ENCODE measurements at places on chromosomes 3 and 15.

DNA sequence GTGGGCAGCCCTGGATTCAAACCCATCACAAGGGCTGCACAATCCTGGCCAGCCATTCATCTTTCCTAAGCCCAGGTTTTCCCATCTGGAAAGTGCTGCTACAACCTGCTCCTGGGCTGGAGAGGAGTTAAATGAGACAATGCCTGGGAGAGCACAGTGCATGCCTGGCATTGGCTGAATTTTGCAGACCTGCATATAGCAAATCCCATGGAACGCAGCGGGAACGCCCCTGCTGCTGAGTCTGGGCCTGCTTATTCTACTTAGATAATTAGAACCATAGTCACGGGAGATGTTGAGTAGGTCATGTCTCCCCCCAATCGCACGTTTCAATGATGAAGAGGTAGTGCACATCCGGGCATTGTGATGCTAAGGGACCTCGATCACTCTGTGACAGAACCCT, 46.6 kb downstream of the ABTB1 start:
- no peak for DNase-seq

- no peak for DNase-seq
Observed at GRCh38 chr3:5093731-5094130, 28.4 kb upstream of the ARL8B start.

DNA sequence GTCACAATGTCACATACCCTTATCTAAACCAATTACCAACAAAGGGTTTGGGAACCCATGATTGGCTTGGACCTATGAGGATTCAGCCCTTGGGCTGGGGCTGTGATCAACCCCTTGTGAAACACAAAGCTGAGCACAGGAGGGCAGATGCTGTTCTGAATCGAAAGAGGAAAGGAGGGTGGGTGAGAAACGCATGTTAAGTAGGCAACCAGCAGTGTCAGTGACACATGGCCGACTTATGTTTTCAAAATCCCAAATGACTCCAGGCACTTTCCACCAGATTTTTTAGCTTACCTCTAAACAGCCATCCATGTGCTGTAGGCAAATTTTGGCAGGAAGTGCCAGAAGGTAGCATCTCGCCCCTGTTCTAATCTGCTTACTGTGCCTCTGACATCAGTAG, 34.1 kb upstream of the KLHL25 start:
- DNase-seq = no peak

DNA sequence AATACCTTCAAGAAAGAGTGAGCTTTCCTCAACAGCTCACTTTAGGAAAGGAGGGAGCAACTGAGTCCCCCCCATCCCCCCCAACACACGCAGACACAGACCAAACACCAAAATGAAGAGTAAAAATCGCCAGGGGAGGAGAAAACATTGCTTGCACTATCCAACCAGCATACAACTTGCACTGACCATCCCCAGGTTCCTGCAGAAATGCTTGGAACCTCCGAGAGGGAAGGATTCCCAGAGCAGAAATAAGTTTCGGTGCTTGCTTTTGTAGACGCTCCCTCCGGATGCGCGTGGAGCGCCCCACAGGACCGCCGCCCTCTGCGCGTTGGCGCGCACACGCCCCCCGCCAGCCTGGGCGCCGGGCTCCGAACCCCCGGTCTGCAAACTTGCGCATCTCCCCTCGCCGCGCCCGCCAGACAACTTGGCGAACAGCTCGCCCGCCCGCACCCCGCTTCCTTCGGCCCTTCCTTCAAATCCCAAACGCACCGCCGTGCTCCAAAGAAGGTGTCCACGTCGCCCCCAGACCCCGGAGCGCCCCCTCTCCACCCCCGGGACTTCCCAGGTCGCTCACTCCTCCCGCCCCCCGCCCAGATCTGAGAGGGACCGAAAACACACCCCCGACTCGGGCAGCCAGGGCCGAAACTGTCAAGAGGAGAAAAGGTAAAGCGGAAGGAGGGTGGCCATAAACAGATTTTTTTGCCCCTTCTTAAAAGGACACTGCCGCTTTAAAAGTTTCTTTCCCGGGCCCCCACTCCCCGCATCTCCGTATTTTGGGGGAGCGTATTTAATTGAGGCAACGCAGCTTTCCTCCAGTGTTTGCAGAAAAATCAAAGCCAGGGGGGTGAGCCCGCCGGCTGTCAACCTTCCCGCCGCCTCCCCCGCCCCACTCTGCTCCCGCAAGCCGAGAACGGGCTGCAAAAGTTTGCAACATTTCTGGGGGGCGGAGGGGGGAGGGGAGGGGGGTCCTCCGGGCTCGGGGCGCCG, 859 bp downstream of the RORA start:
- DNase-seq = no peak

GRCh38 chr3:65508750-65509422, 529.8 kb downstream of the MAGI1 start:
- no peak for DNase-seq

GRCh38 chr3:103624271-103624670, 1189.5 kb downstream of the ZPLD1 start:
- DNase-seq = no peak

DNA sequence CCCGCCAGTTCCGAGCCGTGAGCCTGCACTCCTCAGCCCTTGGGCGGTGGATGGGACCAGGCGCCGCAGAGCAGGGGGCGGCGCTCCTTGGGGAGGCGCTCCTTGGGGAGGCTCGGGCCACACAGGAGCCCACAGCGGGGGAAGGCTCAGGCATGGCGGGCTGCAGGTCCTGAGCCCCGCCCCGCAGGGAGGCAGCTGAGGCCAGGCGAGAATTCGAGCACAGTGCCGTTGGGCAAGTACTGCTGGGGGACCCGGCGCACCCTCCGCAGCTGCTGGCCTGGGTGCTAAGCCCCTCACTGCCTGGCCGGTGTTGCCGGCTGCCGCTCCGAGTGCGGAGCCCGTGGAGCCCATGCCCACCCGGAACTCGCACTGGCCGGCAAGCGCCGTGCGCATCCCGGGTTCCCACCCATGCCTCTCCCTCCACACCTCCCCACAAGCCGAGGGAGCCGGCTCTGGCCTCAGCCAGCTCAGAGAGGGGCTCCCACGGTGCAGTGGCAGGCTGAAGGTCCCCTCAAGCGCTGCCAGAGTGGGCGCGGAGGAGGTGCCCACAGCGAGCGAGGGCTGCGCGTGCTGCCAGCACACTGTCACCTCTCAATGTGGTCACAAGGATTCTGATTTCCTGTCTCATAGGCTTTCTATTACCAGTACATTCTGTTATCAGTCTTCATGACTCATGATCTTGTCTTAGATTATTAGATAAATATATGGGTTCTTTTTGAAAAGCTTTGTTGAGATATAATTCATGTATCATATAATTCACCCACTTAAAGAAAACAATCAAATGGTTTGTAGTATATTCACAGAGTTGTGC, 44.0 kb upstream of the LRIG1 start:
- no peak for DNase-seq

- no peak for DNase-seq
Observed at GRCh38 chr3:122947196-122947595, 80.4 kb downstream of the SEMA5B start.

DNA sequence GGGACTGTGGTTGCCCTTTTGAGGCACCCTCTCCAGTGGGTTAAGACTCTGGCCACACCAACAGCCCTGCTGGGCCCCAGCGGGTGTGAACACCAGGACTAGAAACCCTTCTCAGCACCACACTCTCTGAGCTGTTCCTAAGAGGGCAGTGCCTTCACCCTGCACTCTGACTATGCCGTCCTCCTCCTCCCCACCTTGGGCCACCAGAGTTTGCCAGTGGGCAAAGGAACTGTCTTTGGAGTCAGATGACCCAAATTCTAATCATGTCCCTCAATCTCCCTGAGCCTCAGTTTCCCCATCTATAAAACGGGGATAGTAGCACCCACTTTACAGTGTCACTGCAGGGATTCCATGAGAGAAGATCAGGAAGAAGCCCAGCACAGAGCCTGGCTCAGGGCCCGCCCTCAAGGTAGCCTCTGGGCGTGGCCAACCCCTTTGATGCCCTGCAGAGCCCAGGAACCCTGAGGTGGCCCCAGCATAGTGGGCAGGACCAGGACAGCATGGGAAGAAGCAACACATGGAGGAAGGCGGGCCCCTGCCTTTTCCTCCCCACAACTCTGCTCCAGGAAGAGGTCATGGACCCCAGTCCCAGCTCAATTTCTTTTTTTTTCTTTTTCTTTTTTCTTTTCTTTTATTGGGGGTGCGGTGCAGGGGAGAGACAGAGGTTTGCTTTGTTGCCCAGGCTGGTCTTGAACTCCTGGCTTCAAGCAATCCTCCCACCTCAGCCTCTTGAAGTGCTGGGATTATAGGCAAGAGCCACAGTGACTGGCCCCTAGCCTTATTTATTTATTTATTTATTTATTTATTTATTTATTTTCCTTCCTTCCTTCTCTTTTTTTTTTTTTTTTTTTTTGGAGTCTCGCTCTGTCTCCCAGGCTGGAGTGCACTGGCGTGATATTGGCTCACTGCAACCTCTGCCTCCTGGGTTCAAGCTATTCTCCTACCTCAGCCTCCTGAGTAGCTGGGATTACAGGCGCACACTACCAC, 115.7 kb upstream of the LINGO1 start:
- no peak for DNase-seq

DNA sequence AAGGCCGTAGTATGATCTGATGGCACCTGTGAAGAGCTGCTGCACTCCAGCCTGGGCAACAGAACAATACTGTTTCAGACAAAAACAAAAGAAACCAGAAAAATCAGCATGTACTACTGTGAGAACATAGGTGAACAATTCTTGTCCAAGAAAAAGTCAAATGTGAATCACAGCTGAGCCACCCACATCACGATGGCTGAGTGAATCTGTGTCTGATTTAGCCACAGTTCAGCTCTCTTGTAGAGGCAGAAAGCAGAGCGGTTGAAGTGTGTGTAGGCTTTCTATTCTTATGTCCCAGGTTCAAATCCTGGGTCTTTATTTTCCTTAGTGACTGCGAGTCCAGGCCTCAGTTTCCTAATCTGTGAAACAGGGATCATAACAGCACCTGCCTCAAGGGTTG, 4.4 kb upstream of the FURIN start:
- DNase-seq = no peak

DNA sequence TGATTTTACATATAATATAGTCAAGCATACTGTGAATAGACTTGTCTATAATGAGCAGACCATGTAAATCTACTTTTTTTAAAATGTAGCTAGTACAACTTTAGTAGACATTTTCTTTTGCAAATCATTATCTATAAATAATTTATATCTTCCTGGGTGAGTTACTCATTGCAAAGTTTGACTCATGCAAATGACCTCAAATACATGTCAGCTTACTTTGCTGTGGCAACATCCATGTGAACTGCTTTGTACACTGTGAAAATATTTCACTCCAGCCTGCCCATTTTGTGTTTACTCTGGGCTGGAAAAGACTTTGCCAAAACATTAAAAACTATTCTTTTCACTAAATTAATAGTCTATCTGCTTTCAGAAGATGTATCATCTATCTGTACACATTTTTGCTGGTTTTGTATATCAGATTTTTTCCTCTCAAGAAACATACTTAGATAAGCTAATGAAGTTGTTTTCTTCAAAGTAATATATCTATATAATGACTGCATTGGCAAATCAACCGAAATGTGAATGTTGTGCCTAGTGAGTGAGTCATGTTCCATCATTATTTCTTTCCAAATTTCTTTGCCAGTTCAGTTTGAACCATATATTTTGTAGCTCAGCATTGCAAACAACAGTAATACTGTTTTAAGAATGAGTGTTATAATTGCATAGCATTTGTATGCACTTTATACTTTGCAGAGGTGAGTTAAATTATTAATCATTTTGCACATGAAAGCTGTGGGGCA, 26.5 kb downstream of the IGSF10 start:
- DNase-seq = no peak

DNA sequence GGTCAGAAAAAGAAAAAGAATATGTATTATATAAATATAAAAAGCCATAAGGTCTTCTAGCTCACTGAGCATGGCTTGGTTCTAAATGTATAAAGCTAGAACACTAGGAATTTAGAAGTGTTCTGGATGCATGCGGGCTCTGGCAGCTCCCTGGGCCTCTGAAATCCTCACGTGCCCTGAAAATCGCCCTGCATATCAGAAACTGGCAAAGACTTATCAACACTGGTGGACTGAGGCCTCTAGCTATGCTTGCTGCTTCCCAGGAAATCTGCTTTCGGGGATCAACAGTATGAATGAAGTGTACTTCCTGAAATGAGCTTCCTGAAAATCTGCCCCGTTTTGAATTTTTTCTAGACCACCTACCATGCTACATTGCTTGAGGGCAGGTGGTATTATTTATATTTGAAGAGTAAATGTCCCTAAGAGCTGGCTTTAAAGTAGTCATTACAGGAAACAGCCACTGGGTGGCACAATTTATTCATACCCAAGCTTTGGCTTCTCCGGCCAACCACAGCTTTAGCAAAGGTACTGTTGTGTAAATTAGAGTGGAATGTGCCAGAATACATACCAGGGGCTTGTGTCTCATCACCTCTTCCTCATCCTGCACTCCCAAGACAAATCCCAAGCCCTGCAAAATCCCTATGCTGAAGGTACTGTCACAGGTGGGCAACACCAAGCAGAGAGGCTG, 17.7 kb downstream of the CRTAP start:
- no peak for DNase-seq

GRCh38 chr15:54119051-54119450, 140.8 kb downstream of the UNC13C start:
- no peak for DNase-seq

DNA sequence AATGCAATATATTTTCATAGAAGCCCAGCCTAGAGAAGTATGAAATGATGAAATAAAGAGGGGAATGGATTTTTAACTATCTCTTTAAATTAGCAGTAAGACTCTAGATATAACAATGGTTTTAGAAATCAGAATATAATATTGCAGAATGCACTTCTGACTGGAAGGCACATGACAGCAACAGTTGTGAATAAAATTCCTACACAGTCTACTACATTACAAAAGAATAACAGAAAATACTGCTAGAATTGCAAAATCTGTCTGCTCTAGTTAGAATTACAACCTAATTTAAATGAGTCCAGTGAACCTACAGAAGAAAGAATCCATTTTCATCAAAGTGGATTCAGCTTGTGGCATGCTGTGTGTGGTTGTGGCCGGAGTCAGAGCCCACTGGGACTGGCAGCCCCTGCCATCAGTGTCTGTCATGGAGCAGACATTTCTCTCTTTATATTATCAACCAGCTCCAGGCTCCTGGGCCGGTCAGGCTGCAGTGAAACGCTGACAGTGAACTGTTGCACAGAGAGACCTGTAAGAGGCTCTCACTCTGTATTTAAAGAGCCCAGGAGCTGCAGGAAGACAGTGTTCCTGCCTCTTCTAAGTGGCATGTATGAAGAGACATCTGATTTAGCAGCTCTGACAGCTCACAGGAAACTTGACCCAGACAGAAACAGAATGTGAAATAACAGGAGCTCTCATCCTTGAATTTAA, 1523.8 kb upstream of the CADM2 start:
- DNase-seq = no peak

DNA sequence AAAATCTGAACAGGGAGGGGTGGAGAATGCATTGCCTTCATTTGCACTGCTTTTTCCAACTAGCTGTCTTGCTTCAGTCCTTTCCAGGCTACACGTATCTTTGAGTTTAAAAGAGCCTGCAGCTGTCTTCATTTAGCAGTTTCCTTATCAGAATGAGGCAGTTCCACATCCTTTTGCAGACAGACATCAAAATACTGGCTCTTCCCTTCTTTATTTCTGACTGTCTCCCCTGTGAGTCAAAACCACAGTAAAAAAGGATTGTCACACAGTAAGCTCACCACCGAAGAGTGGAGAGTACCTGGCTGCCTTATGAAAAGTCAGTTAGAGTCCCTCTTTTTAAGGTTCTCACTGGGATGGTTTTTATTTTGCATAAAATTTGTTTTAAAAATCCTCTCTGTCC, 205.5 kb upstream of the CD96 start:
- no peak for DNase-seq

- DNase-seq = no peak
Observed at GRCh38 chr3:115960799-115961198, 337.5 kb downstream of the GAP43 start.
